Muscle of arm (tissue), 14 donors: ENCODE measurements at places on chromosomes 3 and 15. TPM values are rescaled to one million over a fixed set of nuclear protein-coding genes. Genes with fewer than 3 reads are reported as not detected.

DNA sequence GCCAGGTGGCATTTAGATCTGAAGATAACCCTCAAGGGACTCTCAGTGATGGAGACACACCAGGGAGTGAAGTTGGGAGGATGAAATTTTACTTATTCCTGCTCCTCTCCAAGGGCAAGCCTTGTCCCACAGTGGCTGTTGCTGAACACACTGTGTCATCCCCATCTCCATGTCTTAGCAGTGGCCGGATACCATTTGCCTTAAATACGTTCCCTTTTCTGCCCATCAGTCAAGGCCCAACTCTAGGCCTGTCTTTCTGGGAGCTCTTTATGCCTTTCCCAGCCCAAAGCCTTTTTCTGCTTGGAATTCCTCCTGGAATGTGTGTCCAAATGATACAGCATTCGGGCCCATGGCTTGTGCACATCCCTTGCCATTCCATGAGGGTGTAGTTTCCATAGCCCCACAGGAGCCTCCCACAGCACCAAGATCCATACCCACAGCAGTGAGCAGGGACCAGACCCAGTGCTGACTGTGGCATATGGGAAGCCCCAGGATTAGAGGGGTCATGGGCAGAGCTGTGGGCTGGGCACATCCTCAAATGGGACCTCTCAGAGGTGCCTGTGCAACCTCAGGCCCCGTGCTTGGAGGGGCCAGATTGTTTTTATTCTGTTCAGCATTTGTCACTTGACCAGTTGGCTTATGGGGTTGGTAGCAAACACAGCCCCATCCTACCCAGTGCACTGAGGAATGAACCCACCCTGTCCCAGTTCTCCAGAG, 63.7 kb upstream of the PRR23C start:
- no peak for DNase-seq

- DNase-seq, result no peak
Measured at GRCh38 chr3:186057594-186057993, 51.3 kb downstream of the ETV5 start.

DNA sequence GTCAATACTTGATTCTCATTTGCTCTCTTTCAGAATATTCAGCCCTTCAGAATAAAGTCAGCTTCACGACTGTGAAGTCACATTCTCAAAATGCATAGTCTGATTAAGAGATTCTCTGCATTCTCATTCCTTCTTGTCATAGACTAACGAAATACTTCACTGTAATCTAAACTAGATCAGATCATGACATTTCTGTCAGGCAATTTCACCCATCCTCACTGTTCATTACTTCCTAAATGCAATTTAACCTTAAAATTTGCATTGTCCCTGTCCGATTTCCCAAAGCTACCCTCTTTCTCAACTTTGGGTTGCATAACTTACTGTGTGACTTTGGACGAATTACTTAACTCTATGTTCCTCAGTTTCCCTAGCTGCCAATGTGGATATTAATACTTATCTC, 6.2 kb downstream of the RPL22L1 start:
- no peak for DNase-seq

DNA sequence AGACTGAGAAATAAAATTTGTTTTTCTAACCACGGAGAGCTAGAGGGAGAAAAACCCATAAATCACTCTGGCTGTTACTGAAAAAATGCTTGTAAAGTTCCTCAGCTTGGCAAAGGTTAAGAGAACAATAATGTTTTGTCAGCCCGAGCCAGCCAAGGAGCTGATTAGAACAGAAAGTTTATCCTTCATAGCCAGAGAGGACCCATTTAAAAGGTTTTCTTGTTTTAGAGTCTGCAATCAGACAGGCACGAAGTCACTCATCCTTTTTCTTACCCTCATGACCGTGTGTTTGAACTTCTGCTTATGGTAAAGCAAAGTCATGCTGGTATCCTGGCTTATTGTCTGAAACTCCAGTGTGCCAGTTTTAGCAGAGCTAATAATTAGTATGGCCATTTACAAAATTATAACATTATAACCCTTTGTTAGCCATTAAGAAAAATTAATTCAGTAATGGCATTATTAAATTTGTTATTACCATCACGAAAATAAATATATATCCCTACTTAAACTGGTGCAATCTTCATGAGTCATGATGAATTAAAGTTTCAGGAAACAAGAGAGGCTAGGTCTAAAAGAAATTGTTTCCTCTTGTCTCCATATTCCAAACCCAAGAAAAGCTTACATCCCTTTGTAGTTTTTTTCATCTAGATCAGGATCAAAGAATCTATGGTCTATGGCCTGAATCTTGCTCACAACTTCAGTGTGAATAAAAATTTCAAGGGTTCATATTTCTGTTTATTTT, 13.5 kb upstream of the STXBP5L start:
- no peak for DNase-seq

The GP9 gene
- 0.13 TPM for polyA plus RNA-seq

GRCh38 chr3:157263027-157263426, 103.1 kb upstream of the CCNL1 start:
- DNase-seq, result no peak

The ANKDD1A gene
- polyA plus RNA-seq, result 7.0 TPM

DNA sequence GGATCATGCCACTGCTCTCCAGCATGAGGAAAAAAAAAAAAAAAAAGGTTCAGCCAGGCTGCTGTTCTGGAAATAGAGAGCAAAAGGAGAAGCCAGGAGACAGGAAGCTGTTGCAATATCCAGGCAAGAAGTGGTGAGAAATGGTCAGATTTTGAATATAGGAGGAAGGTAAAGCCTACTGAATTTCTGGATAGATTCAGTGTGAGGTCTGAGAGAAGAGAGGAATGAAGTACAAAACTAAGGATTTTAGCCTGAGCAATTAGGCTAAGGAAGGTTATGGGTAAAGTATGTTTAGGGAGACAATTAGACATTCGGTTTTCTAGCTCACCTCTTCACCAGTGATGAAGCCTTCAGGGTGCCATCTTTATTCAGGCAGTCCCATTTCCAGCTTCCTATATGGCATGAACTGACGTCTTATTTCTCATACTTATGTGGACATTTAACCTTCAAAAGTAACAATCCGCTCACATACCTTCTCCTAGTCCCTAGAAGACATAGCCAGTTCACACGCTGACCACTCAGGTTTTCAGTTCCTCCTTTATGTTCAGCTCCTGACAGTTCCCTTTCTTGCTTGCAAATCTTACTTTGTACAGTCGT, 57.2 kb downstream of the KIF9 start:
- DNase-seq, result no peak

The MEIS2 gene
- polyA plus RNA-seq, result 6.3 TPM

The C15orf39 gene
- 8.4 TPM for polyA plus RNA-seq

DNA sequence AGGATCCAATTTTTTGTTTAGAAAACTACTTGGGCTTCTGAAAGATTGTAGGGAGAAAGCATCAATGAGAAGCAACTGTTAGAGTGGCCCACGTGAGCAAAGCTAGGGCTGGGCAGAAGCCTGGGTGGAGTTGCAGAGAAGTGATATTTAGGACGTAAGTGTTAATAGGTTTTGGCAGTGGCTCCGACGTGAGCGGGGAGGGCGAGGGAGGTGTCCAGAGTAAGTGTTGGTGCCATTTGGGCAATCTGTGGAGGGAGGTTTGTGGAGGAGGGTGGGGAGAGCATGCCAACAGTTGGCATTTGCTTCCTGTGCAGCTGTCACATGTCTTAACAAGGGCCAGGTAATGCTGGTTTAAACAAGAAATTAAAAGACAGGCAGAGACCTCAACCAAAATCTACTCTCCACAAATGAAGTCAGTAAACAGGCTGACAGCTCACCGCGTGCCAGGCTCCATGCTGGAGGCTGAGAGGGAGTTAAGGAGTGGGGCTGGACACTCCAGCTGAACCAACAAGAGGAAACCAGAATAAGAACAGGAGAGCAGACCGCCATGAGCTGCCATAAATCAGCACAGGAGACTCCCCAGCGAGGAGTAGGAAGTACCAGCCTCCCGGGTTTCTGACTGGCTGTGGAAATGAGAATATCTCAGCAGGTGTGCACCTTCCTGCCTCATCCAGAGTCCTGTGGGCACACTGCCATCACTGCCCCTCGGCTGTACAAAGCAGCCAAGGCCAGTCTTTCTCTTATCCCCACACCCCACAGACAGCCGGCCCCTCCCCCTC, 232.6 kb downstream of the ABHD5 start:
- DNase-seq, result no peak

- peak; percentile 28 for DNase-seq
Measured at GRCh38 chr3:96863129-96863740, 48.8 kb downstream of the EPHA6 start.

The ARPIN gene
- polyA plus RNA-seq, result 15.4 TPM

GRCh38 chr3:17469520-17469919, 272.9 kb downstream of the TBC1D5 start:
- DNase-seq, result no peak

- DNase-seq, result peak; percentile 29
Measured at GRCh38 chr3:106862067-106862466, 515.2 kb upstream of the CCDC54 start.

The VEPH1 gene
- 0.46 TPM for polyA plus RNA-seq

- DNase-seq, result no peak
Measured at GRCh38 chr15:35886765-35887164, 340.8 kb upstream of the DPH6 start.

DNA sequence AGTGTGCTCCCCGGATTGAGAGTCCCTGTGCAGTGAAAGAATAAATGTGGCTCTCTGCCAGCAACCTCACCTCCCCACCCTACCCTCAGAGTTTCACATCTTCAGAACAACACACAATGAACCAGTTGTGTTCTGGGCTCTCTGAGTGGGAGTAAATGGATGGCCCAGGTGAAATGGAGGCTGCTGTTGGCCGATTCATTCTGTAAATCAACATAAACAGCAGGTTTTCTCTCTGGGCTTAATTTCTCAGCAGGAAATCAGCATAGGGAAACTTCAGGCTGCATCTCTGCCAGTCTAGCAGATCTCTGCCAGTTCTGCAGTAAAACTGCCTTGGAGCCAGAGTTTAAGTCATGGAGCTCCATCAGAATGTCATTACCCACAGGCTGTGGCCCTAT, 54.6 kb upstream of the FURIN start:
- DNase-seq, result no peak

DNA sequence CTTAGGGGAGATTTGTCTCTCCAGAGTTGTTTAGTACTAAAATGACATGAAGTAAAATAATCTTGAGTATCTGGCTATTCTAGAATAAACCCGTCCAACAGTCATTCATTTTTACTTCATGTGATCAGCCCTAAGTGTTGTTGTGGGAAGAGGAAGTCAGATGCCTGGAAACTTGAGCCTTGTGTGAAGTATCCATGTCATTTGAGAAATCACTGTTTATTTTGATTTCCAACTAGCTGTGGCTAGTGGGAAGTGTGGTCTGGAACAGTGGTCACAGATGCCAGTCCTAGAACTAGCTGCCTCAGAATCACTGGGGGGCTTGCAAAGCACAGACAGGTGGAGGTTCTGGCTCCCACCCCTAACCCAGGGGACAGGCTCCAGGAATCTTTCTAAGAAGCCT, 77.7 kb upstream of the LIMD1 start:
- DNase-seq, result no peak

DNA sequence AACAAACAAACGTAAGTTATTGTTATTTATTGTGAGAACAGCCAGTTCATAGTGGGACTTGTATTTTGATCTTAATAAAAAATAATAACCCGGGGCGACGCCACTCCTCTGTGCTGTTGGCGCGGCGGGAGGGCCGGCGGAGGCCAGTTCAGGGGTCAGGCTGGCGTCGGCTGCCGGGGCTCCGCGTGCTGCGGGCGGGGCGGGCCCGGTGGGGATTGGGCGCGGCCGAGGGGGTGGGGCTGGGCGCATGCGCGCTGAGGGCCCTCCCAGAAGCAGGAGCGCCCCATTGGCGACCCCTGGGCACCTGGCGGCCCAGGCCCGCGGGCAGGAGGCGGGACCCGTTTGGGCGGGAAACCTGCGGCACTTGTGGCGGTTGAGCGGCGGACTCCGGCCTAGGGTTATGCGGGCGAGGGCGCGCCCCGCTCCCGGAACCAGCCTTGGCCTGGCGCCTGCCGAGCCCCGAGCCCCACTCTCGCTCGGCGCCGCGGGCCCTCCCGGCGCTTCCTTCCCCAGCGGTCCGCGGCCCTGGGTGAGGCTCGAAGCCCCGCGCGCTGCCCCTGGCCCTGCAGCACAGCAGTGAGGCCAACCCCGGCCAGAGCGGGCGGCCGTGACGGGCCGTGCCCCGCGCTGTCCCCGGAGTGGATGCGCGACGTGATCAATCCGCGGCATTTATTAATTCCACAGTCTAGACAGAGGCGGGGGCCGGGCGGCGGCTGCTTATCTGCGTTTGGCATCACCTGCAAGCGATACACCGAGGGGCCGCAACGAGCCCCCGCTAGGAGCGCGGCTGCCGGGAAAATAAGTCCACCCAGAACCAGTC, 6.0 kb downstream of the ISL2 start:
- DNase-seq, result no peak
